IMR-90 (cell line): ENCODE measurements at places on chromosomes 11 and 22. TPM values are rescaled to one million over a fixed set of nuclear protein-coding genes. Genes with fewer than 3 reads are reported as not detected.

- H3K4me3 ChIP-seq, result no peak overlapping the region
- no peak for DNase-seq
- no peaks in the 10 kb centered on the region for H3K27me3 ChIP-seq
- H3K36me3 ChIP-seq, result no peaks in the 10 kb centered on the region
- H3K27ac ChIP-seq, result no peak overlapping the region
Observed at GRCh38 chr11:126477535-126478305, 122.2 kb downstream of the ST3GAL4 start.

- no peaks in the 10 kb centered on the region; the same call in 1 of the 2 replicates for H3K27me3 ChIP-seq
- DNase-seq, result no peak
- H3K36me3 ChIP-seq, result no peaks in the 10 kb centered on the region
- no peak overlapping the region for H3K4me3 ChIP-seq
- no peaks in the 10 kb centered on the region for H3K4me1 ChIP-seq
Observed at GRCh38 chr11:22674470-22675439, 8.3 kb downstream of the GAS2 start.

The TTLL1 gene
- 9.7 and 10.8 TPM in 2 replicates for total RNA-seq

DNA sequence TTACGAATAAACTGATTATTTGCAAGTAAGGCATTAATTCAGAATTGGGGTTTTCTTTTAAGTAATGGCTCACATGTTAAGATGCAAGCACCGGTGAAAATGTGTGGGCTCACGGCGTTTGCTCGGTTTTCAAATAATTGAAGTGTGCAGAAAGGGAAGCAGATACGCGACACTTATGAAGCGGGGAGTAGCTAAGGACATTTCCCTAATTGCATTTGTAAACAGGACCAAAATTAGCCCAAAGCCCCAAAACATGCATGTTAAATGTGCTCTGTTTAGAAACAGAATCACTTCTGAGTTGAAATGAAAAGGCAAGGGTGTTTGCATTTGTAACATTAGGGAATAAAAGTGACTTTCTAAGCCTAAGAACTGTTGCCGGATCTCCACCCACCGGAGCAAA is 61.3 kb downstream of the ELFN2 start:
- H3K4me3 ChIP-seq, result no peak overlapping the region
- DNase-seq, result no peak
- H3K4me1 ChIP-seq, result peaks cover 2% of the 10 kb centered on the region; the same call in 1 of the 2 replicates
- no peak overlapping the region for H3K27ac ChIP-seq
- no peaks in the 10 kb centered on the region for H3K27me3 ChIP-seq
- no peaks in the 10 kb centered on the region for H3K36me3 ChIP-seq

The PATE2 gene
- total RNA-seq, result under 0.01 TPM in 1 of 2 replicates, not detected in the other

The KLHL35 gene
- 1.4 and 1.6 TPM in 2 replicates for total RNA-seq

DNA sequence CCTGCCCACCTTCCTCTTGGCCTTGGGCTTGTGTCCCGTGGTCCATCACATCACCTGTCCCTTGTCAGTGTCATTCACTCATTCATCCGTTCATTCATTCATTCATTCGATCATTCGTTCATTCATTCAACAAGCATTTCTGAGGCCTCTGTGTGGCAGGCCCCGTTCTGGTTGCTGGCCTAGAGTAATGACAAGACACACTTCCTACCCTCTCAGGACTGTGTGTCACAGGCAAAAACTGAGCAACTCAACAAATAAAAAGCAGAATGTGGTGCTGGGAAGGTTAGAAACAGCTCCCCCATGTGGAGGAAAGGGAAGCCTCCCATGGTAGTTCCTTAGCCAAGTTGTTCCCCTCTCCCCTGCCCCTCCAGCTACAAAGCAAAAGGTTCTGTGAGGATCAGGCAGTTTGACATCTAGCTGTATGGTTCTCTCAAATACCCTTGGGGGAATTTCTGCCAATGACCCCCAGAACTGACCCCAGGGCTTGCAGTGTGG is 1.6 kb upstream of the OMP start:
- no peaks in the 10 kb centered on the region for H3K27me3 ChIP-seq
- DNase-seq, result peak; percentile 30
- peaks cover 2% of the 10 kb centered on the region; the same call in 1 of the 2 replicates for H3K36me3 ChIP-seq
- H3K4me1 ChIP-seq, result peaks cover 2% of the 10 kb centered on the region
- H3K4me3 ChIP-seq, result no peak overlapping the region

DNA sequence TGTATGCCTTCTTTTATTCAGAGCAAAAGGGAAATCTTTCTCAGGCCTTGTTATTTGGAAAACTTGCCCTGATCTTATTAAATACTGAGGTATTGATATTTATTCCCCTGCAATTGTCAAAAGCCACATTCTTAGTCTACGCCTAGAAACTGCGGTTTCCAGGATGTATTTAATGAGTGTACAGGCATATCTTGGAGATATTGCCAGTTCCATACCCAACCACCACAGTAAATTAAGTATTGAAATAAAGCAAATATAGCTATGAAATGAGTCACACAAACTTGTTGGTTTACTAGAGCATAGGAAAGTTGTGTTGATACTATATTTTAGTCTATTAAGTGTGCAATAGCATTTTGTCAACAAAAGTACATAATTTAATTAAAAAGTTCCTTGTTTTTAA is 152.7 kb upstream of the CCDC179 start:
- peaks cover 2% of the 10 kb centered on the region; the same call in 1 of the 2 replicates for H3K4me1 ChIP-seq
- H3K27me3 ChIP-seq, result no peaks in the 10 kb centered on the region
- no peak overlapping the region for H3K4me3 ChIP-seq

DNA sequence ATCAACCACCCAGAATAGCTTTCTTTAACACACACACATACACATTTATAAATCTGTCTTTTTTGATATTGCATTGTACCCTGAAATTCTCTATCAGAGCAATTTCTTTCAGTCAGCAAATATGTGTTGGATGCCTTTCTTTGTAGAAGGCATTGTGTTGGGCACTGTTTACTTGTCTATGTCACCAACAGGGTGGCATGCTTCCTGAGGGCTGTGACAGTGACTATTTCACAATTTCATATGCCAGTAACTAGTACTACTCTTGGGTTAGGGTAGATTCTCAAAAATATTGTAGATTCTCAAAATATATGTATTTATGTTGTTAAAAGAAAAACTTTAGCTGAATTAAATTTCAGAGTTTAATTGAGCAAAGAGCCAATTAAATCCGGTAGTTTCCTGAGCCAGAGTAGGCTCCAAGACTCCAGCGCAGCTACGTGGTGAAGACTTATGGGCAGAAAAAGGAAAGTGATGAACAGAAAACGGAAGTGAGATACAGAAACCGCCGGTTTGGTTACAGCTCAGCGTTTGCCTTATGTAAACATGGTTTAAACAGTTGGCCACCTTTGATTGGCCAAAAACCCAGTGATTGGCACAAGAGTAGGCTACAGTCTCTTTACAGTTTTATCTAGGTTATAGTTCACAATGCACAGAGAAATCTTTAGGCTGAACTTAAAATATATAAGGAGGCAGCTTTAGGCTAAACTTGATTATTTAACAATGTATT is 723.3 kb downstream of the NTM start:
- no peak overlapping the region for H3K27ac ChIP-seq
- peaks cover 4% of the 10 kb centered on the region for H3K4me1 ChIP-seq
- H3K27me3 ChIP-seq, result no peaks in the 10 kb centered on the region
- H3K36me3 ChIP-seq, result no peaks in the 10 kb centered on the region

- no peak overlapping the region for H3K4me3 ChIP-seq
- H3K4me1 ChIP-seq, result peaks cover 19% of the 10 kb centered on the region
Observed at GRCh38 chr11:35531246-35531645, 5.8 kb upstream of the PAMR1 start.

GRCh38 chr11:26137651-26138050 is 194.3 kb upstream of the ANO3 start:
- H3K27ac ChIP-seq, result no peak overlapping the region
- H3K4me1 ChIP-seq, result no peaks in the 10 kb centered on the region; the same call in 1 of the 2 replicates
- H3K27me3 ChIP-seq, result no peaks in the 10 kb centered on the region
- H3K4me3 ChIP-seq, result no peak overlapping the region
- DNase-seq, result no peak
- H3K36me3 ChIP-seq, result no peaks in the 10 kb centered on the region

DNA sequence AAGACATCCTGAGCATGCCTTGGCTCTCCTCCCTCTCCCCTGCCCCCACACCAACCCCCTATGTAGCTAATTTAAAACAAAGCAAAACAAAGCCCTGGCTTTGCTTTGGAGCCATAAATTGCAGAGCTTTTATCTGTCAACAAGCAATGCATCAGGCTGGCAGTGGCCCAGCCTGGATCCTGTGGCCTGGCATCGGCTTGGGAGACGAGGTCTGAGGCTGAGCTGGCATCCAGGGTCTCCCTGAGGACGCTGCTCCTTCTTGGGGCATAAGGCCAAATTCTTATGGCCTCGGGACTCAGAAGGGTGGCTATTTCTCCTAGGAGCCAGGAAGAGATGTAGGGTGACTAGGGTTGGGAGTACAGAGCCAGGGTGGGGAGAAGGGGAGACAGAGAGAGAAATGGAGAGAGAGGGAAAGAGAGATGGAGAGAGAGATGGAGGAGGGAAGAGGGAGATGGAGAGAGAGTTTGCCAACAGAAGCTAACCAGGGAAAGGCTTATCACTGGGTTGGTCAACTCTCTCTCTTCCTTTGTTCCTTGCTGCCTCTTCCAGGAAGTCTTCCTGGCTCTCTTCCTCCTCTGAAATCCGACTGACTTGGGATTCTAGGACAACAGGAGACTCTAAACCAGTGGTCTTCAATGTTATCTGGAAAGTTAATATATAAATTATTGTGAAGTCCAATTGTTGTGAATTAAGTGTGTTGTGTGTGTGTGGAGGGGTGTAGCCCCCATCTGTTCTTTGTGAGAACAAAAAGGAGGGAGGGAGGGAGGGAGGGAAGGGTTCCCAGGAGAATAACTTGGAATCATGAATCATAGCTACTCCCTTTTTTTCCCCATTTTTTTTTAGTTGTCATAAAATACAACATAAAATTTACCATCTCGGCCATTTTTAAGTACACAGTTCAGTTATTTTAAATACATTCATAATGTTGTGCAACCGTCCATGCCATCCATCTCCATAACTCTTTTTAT is 29.1 kb downstream of the TSPAN18 start:
- peaks cover 11% of the 10 kb centered on the region; the same call in 1 of the 2 replicates for H3K4me1 ChIP-seq
- no peak overlapping the region for H3K4me3 ChIP-seq
- H3K27ac ChIP-seq, result no peak overlapping the region
- peaks cover 11% of the 10 kb centered on the region for H3K27me3 ChIP-seq

DNA sequence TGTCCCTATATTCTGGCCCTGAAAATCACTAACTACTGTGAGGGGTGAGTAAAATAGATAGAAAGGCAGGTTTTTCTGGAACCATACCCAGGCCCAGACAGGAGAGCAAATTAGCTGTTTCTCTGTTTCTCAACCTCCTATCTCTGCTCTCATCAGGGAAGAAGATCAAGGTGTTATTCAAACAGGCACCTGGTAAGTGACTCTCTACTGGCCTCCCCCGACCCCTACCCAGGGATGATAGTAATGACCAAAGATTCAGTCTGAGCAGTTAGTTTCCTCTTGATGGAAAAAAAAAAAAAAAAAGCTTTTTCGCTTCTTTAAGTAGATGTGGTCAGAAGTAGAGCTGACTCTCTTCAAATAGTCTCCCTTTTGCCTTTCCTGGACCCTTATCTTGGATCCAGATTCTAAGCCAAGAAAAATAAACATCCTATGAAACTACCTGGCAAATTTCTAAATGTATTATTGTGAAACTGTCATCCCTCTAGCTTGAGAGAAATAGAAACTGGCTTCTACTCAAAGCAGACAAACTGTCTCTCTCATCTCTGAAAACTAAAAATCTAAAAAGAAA is 9.9 kb downstream of the LRRC4C start:
- no peak for DNase-seq
- H3K36me3 ChIP-seq, result no peaks in the 10 kb centered on the region
- H3K27ac ChIP-seq, result no peak overlapping the region
- H3K27me3 ChIP-seq, result no peaks in the 10 kb centered on the region

GRCh38 chr22:46970411-46971098 is 208.1 kb downstream of the TBC1D22A start:
- peaks cover 7% of the 10 kb centered on the region; the same call in 1 of the 2 replicates for H3K36me3 ChIP-seq
- peaks cover 9% of the 10 kb centered on the region for H3K4me1 ChIP-seq
- DNase-seq, result no peak
- H3K27me3 ChIP-seq, result no peaks in the 10 kb centered on the region
- H3K4me3 ChIP-seq, result no peak overlapping the region

GRCh38 chr11:46429717-46430116 is 38.1 kb upstream of the CHRM4 start:
- DNase-seq, result no peak
- H3K36me3 ChIP-seq, result peaks cover 27% of the 10 kb centered on the region
- H3K27me3 ChIP-seq, result no peaks in the 10 kb centered on the region
- H3K27ac ChIP-seq, result no peak overlapping the region
- H3K4me3 ChIP-seq, result no peak overlapping the region

The SMTNL1 gene
- total RNA-seq, result not detected in 2 replicates
